Activated CD4-positive, CD25-positive, alpha-beta regulatory T cell treated with anti-CD3 and anti-CD28 coated beads, Interleukin-2, amount 50 U/mL, for 72 hours (primary cell): ENCODE measurements at places on chromosomes 2 and 18.

DNA sequence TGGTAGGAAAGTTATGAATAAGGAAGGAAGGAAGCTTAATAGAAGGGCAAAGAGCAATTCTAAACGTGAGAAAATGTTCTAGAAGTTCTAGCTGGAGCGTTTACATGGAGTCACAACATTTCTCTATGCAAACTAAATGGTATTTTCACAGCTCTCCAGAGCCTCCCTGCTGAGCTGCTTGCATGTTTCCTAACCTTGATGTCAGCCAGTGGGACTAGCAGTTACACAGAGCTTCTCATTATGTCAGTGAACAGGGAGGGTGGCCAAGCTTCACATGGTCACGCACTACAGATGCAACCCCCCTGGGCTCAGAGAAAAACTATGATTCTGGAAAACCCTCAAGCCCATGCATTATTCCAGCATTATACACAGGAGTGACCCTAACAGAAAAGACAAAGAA is 153.4 kb upstream of the CCDC150 start:
- DNase-seq: no peak

GRCh38 chr18:23238651-23239349 is 103.5 kb downstream of the CABLES1 start:
- no peak for DNase-seq

DNA sequence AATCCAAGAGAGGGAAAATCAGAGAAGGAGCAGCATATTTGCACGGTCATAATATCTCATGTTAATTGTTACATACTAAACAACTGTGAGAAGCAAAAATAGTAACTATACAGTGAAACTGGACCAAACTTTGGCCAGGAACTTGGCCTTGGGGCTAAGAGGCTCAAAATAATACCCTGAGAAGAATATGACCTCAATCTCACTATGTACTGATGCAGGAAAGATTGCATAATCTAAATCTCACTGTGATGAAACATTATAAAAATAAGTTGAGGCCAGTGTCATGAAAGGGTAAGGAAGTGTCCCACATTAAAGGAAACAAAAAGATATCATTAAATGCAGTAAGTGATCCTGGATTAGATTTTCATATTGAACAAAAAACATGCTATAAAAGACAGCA is 36.5 kb downstream of the ZRANB3 start:
- DNase-seq: no peak

DNA sequence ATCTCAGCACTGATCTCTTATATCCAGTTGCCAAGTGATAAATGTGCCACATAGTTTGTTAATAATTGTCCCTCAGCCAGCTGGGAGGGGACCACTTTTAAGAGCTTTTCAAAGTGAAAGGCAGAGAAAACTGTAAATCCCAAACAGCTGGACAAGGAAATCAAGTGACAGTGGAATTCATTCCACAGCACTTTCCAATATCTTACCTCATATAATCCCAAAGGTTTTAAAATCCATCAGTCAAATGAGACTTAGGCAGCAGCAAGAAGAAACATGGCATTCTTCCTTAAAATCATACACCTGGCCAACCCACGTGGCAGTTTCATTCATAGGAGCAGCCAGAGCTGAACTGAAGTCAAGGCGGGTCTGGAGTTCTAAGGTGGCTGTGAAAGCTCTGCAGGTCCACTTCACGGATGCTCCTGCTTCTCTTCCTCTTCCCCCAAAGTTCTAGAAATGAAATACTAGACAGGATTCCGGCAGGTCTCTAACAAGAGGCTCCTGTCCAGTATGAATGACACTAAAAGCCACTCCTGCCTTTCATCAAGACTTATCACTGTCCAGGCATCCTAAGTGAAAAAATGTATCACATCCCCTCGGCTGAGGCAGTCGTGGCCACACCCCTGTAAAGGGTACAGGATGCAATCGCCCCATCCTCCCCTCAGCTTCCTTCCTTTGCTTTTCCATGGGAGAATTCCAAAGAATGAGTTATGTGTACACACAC is 190.4 kb upstream of the STK17B start:
- DNase-seq: no peak

GRCh38 chr2:149055751-149056150 is 17.3 kb downstream of the LYPD6B start:
- no peak for DNase-seq

DNA sequence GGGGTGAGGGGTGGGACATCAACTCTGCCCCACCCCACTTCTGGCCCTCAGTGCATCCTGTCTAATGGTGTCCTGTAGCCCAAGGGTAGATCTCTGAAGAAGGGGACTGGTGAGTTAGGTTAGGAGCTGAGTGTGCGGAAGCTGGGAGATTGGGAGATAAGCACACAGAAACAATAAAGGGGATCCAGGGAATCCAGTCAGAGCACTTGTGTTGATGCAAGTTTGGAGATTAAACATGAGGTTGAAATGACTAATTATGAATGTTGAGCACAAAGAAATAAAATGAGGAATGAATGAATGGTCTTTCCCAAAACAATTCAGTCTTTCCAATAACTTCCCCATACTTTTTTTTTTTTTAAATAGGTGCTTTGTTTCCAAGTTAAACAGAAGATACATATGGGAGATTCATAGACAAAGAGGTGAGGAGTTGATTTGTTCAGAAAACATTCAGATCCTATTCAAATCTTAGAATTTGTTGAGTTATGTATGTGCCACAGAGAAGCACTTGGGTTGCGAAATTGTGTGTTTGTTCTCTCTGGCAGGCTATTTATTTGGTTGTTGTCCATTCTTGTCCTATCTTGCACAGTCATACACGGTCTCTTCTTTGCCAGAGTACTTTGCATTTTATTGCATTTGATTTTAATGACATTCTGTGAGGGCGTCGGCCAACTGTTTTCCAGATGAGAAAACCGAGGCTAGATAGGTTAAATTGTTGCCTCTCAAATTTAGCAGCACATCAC is 31.6 kb upstream of the NABP1 start:
- no peak for DNase-seq

GRCh38 chr2:101969723-101970122 is 22.0 kb upstream of the IL1R2 start:
- DNase-seq: no peak

DNA sequence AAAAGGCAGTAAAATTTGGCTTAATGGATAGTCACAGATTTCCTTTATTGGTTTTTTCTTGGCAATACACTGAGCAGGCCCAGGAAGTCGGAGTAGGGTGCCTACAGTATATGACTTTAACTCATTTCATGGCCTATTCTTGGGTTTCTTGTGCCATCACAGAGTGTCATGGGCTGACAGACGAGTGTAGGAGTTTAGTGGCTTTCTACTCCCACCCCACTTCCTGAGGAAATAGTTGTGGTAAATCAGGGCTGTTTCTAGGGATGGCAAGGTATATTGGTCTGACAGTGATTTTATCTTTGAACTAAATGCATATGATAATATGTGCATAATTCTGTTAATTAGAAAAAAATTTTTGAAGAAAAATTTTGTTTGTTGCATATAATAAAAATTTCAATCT is 100.1 kb downstream of the PLCL1 start:
- no peak for DNase-seq

GRCh38 chr2:109164739-109165221 is 35.8 kb downstream of the SH3RF3 start:
- no peak for DNase-seq

GRCh38 chr2:178404368-178404767 is 46.6 kb downstream of the PRKRA start:
- DNase-seq: peak; percentile 33

- no peak for DNase-seq
These were observed 694 bp downstream of the CFAP36 start for GRCh38 chr2:55519938-55520885.

- DNase-seq: no peak
These were observed 5.4 kb upstream of the CNDP1 start for GRCh38 chr18:74528913-74529312.

- no peak for DNase-seq
These were observed 327.1 kb downstream of the CCDC178 start for GRCh38 chr18:33113416-33113815.

GRCh38 chr2:173077506-173078177 is 2.0 kb downstream of the MAP3K20 start:
- no peak for DNase-seq

DNA sequence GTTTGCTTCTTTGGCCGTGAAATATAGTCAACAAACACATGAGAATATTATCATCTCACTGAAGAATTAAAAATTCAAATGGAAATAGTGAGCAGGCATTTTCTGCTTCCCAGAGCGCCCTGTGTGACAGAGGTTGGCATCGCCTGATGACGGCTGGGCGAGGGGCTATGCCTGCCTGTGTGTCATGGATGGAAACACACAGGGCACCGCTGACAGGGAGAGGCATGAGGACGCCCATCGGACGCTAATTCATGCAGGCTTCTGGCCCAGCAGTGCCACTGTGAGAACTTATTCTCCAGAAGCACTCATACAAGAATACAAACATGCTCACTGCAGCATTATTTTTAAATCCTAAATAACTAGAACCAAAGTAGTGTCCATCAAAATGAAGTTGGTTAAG is 61.4 kb upstream of the OTOS start:
- no peak for DNase-seq

- no peak for DNase-seq
These were observed 64.0 kb downstream of the AAK1 start for GRCh38 chr2:69579536-69579935.
